ENCODE measurements at places on chromosomes 16 and 17. TPM values are rescaled to one million over a fixed set of nuclear protein-coding genes. Genes with fewer than 3 reads are reported as not detected.

The CLEC18C gene
- 63.6 TPM for polyA plus RNA-seq

The KCNG4 gene
- 0.07 TPM for polyA plus RNA-seq

The ITFG1 gene
- polyA plus RNA-seq, result 117 TPM

The GRAP gene
- 3.7 TPM for polyA plus RNA-seq

The TUBB3 gene
- 8.8 TPM for polyA plus RNA-seq

The TNFRSF17 gene
- 0.18 TPM for polyA plus RNA-seq

The TBC1D26 gene
- 0.67 TPM for polyA plus RNA-seq

The HOXB5 gene
- 38.2 TPM for polyA plus RNA-seq

The LRRC45 gene
- polyA plus RNA-seq, result 10.4 TPM

The ACSM5 gene
- polyA plus RNA-seq, result 4.9 TPM

The LRRC37A gene
- 7.8 TPM for polyA plus RNA-seq

The SLC6A2 gene
- polyA plus RNA-seq, result 0.08 TPM

The NECAB2 gene
- 2.6 TPM for polyA plus RNA-seq
